Heart right ventricle (tissue), 16 donors: ENCODE measurements at places on chromosomes 4 and X.
A peak's percentile ranks its signal among the peaks of the same experiment; 100 is the strongest.

DNA sequence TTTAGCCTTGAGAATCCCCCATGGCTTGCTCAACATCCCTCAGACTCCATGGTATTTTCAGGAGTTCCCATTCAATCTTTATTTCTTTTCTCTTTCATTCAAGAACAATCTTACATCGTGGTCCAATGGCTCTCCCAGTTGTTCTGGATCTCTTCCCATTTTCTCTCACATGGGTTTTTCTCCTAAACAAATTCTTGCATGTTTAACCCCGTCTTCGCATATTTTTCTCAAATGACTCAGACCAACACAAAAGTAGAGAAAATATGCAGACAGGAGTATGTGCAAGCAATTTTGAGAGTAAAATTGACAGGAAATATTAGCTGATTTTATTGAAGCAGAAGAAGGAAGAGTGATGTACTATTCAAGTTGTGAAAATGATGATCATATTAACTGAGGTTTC is 396.4 kb upstream of the TRAM1L1 start:
- no peak for DNase-seq

DNA sequence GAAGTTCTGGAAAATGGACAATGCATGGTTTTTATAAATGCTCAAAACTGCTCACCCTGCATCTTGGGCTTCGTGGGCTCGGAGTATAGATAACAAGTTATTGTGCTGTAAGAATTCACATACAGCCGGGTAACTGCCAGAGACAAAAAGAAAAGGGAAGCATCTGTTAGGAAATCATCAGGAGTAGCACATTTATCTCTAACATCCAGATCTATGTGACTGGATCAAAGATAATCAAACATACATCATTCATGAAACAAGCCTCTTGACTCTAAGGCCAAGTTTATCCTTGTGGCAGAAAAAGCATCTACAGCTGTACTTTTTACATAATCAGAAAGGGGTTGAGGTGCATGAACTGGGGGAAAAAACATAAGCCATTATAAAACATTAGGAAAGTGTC is 264.2 kb downstream of the PPP3CA start:
- DNase-seq, result no peak

DNA sequence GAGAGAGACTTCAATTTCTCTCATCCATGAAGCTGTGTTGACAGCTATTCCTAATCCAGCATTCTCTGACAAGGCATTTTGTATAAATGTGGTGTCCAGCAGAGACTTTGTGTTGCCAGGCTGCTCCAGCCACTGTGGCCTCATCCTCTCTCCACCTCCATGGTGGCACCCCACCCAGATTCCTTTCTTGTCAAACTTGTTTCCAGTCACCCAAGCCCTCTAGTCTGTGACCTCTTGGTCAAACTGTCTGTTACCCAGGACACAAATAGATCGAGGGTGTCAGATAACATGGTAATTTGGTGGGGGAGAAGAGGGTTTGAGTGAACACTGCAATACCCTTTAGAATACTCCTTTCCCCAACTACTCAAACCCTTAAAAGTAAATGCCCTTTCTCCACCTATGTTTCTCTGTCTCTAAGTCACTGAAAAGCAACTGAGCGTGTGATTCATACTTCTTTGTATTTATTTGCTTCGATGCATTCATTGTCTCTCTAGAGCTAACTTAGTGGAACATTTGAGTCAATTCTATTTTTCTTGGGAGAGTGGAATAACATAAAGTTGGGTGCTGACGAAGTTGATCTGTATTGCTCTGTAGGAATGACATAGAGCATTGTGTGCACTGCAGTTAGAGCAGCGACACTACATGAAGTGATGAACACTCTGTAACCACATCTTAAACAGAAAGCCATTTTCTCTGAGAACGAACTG is 13.7 kb downstream of the PITX2 start:
- no peak for DNase-seq

DNA sequence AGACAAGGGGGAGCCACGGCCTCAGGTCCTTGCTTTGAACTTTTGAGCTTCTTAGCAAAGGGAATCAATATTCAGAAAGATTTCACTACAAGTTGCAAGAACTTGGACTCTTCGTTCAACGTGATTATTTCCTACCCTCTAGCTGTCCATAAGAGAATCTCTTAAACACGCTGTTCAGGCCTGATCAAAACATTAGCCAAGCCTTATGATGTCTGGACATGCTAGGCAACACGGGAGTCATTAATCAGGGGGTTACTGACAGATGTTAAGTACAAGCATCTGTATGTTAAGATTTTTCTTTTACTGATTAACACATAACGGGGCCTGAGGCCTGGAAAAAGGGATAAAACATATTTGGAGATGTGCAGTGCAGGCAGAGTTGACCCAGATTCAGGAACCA is 138.9 kb upstream of the IL1RAPL2 start:
- DNase-seq, result no peak

GRCh38 chr4:130028552-130028951 is 932.6 kb downstream of the C4orf33 start:
- no peak for DNase-seq

DNA sequence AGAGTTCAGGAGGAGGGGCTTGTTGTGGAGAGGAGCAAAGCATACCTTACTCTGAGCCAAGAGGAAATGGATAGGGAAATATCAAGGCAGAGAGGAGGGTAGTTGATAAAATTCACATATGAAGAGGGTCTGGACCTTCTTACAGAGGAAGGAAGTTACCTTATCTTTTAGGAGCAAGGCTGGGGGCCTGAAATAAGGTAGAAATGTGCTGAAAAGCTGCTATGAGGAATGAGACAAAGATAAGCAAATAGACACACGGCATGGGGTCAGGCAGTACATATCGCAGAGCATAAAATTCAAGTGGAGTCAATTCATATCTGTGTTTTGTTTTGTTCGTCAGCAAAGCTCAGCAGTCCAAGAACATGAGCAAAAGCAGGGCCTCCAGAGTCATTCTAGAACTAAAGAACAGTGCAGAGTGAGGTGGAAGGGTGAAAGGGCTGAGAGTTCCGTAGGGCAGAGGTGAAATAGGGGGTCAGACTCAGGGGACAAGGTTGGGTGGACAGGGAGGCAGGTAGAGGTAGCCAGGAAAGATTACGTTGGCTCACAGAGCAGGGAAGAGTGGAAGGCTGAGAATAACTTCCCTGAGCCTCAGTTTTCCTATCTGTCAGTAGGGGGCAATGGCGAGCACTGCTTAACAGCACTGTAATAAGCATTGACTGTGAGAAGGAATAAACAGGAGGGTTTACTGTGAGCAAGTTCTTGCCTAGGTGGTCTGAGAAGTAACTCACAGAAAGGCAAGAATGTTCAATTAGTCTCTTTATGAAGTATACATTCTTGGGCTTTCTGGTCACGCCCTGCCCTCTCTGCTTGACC is 9.2 kb downstream of the VSIG4 start:
- DNase-seq, result no peak

GRCh38 chr4:10730590-10730989 is 46.0 kb upstream of the CLNK start:
- DNase-seq, result no peak

DNA sequence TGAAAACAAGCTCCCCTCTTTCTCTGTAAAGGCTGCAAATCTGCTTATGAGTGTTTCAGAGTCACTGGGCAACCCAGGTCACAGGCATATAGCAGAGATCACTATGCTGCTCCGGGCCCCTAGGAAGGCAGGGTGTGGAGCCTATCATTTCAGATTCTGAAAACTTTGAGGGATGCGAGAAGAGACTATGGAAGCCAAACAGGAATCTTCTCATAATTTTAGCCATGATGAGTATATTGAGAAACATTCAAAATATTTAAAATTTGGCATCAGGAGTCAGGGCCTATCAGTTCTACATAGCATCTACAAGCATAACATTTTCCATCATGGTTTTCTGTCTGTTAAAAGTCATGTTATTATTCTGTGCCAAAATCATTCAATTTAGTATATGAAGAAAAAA is 61.7 kb upstream of the ATXN3L start:
- DNase-seq, result no peak

DNA sequence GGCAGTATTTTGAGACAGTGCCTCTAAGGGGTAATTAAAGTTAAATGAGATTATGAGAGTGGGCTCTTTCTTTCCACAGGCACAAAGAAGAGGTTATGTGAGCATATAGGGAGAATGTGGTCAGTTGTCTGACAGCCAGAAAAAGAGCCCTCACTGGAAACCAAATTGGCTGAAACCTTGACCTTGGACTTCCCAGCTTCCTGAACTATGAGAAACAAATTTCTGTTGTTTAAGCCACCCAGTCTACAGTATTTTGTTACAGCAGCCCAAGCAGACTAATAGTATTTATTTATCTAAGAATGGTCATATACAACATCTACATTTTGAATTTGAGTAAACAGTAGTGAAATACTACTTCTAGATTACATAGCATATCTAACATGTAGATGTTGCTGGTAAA is 473.8 kb downstream of the IL15 start:
- DNase-seq, result no peak

- DNase-seq, result peak; percentile 44
Measured at GRCh38 chr4:174423257-174423944, 98.9 kb downstream of the HPGD start.

- DNase-seq, result no peak
Measured at GRCh38 chr4:107733431-107733925, 13.4 kb upstream of the PAPSS1 start.

DNA sequence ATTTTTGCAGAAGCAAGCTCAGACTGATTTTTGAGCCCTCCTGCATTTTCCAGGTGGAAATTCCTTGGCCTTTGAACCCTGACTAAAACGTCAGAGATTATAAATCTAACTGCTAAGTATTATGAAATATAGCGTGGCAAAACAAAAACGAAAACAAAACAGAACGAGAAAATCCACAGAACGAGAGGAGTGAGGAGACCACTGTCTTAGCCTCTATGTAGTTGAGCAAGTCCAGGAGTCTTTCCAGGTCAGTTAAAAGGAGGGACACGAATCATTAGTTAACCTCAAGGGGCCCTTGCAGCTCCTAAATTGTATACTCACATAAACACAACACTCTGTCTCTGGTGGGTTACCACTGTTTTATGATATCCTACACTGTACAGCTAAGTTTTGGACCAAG is 80.2 kb downstream of the SYNPO2 start:
- DNase-seq, result no peak

- no peak for DNase-seq
Measured at GRCh38 chr4:119080721-119081541, 54.7 kb upstream of the MYOZ2 start.

DNA sequence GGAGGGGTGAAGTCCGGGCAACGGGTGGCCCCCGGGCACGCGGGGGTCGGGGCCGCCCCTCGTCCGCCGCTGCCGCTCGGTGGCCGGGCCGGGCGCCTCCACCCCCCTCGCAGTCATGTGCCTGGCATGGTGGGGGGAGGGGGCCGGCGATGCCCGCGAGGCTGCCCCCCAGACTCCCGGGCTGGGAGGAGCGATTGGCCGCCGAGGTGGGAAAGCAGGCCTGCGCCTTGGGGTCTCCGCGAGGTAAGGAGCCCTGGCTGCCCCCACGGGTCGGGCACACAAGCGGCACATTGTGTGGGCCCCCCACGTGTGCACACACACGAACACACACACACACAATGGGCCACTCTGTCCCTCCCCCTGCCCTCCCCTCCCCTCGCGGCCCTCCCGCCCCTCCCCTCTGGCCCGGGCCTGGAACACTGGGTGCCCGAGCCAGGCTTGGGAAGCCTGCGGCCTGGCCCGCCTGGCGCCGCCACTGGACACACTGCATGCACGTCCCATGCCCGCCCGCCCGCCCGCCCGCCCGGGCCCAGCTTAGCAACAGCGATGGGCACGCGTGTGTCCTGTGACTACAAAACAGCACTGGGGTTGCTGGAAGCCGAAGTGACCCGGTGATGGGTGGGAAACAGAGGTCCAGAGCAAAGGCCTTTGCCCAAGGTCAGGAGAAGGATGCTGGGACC is 1.3 kb downstream of the SLC6A8 start:
- DNase-seq, result peak; percentile 50

DNA sequence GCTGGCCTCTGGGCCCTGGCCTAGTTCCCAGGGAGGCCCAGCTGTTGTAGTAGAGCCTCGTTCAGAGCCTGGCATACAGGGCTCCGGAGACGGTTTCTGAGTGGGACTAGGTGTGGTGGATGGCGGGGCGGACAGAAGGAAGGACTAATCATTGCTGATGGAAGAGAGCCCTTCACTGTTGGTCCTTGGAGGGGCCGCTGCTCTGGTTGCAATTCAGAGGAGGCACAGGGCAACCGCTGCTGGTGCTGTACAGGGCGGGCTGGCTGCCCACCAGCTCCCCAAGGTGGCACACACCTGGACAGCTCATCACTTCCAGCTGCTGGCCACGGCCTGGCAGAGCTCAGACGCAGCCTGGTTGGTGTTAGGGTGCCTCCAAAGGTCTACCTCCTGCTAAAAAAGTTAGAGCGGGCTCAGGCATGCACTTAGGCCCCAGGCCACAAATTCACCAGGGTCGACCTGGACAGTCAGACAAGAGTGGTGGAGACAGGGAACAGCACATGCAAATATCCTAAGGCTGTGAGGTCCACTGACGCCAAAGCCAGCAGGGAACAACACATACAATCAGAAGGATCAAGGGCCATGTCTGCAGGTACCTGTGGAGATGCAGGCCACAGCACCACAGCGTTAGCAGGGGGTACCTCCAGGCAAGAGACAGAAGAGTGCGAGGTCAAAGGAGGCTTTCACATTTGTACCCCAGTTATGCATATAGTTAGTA is 7.5 kb upstream of the RNF4 start:
- DNase-seq, result no peak

DNA sequence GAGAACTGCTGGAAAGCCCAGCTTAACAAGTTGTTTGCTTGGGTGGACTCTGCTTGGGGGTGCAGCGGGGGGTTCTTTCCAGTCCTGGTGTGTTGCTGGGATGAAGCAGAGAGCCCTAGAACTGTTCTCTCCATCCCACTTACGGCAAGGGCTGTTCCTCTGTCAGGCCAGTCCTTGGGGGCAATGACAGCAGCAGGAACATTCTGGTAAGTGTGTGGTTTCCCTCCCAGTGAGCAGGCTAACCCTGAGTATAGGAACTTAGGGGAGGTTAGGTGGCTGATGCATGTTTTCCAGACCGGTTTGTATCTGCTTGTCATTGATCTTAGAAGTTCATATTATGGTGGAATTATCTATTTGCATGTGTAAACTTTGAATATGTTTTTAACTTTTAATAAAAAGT is 46.9 kb upstream of the TLR2 start:
- DNase-seq, result no peak

- DNase-seq, result no peak
Measured at GRCh38 chr4:164485136-164485535, 268.8 kb upstream of the SMIM31 start.

DNA sequence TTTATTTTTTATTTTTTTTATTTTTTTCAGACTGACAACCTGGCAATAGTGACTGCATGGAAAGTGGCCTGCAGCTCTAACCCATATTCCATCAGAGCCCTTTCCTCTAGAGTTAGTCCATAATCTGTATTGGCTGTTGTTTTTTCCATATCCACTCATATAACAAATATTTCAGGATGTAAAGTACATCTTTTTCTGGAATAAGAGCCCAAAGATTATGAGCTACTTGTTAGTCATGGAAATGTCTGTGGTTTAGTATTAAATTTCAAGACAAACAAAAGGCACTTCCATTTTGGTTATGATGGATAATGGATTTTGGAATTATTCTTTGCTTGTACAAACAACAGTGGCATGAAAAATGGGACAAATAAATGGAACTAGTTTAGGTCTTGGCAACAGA is 296.0 kb upstream of the HS3ST1 start:
- DNase-seq, result no peak

GRCh38 chrX:15410947-15411346 is 26.7 kb upstream of the VEGFD start:
- no peak for DNase-seq
